ENCODE measurements at places on chromosomes 3 and 15. TPM values are rescaled to one million over a fixed set of nuclear protein-coding genes. Genes with fewer than 3 reads are reported as not detected.

Gene SEMA6D
- total RNA-seq: 54.0 TPM

Gene NR2E3
- not detected for total RNA-seq

Gene GOLGA8J
- not detected for total RNA-seq

Gene CLDN16
- total RNA-seq: not detected

Gene TRH
- not detected for total RNA-seq

Gene ZPLD1
- 0.58 TPM for total RNA-seq

DNA sequence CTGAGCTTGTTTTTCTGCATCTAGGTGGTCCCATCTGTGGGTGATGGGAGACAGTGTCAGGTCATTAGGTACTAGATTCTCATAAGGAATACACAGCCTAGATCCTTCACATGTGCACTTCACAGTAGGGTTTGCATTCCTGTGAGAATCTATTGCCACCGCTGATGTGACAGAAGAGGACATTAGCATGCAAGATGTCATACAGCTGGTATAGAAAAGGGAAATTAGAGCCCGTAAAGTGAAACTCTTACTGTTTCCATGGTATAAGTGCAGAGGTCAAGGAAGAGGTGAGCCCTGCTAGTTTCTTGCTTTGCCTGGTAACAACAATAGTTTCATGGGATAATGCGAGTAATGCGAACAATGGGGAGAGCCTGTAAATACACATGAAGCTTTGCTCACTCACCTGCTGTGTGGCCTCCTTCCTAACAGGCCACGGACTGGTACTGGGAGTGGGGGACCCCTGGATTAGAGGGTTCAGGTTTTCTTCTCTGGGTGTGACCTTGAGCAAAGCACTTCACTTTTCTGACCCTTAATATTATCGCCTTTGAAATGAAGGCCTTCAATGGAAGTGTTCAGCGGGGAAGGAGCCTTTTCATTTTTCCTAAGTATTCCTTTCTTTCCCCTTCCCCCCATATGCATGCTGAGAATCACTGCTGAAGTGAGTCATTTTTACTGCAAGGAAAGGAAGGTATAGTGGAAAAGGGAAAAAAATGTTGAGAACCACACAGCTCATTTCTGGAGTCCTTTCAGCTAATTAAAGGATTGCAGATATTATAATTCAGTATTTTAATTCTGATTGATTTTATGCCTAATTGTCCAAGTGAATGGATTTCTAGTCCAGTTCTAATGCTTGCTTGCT is 286.4 kb downstream of the UBE2E2 start:
- no peaks in the 10 kb centered on the region for H3K4me1 ChIP-seq
- H3K27me3 ChIP-seq: no peaks in the 10 kb centered on the region
- DNase-seq: no peak
- no peak overlapping the region for H3K4me3 ChIP-seq

DNA sequence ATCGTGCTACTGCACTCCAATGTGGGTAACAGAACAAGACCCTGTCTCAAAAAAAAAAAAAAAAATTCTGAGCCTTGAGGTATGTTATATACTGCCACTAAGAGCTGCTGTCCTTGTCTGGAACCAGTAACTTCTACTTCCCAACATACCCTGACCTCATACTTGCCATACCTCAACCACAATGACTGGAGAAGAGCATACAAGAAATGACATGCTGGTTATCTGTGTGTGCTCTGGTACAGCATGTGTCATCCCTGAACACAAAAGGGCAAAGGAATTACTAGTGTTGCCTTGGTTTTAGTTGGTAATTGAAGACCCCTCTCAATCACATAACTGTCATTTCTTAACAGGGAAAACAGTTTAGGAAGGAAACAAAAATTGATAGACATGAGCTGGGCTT is 54.5 kb downstream of the MRPS25 start:
- no peak for DNase-seq
- H3K27ac ChIP-seq: no peak overlapping the region
- H3K4me1 ChIP-seq: no peaks in the 10 kb centered on the region
- peaks cover 68% of the 10 kb centered on the region for H3K36me3 ChIP-seq

GRCh38 chr3:122497425-122497824 is 17.3 kb downstream of the KPNA1 start:
- H3K27me3 ChIP-seq: no peaks in the 10 kb centered on the region
- no peak overlapping the region for H3K27ac ChIP-seq
- peaks cover 40% of the 10 kb centered on the region for H3K36me3 ChIP-seq
- H3K4me3 ChIP-seq: no peak overlapping the region
- H3K4me1 ChIP-seq: no peaks in the 10 kb centered on the region
- no peak for DNase-seq

DNA sequence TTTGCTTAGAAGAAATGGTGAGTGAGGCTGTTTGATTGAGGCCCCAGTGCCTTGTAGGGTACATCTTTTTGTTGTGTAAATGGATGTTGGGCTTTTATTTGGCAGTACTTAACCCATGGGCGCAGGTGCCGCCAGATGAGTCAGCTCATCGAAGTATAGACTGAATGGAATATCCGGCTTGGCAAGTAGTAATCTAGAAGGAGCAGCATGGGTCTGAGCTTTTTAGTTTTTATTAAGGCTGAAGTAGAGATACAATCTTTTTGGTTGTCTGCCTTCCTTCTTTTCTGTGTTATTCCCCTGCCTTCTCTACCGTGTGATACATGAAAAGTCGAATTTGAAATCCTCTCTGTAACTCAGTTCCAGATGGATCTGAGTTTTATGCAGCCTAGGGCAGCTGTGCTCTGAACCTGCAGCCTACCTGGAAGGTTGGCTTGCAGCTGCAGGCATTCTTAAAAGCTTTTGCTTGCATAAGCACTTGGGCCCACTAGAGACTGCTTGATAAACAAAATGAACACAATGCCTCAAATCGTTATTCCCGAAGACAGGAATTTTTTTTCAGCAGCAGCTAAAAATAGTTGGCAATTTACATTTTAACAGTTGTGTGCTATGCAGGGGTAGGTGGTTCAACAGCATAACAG is 177.5 kb upstream of the CGNL1 start:
- peak overlapping the region; percentile 27 for H3K27ac ChIP-seq
- no peaks in the 10 kb centered on the region for H3K27me3 ChIP-seq
- peaks cover 23% of the 10 kb centered on the region for H3K4me1 ChIP-seq
- peaks cover 14% of the 10 kb centered on the region for H3K36me3 ChIP-seq

DNA sequence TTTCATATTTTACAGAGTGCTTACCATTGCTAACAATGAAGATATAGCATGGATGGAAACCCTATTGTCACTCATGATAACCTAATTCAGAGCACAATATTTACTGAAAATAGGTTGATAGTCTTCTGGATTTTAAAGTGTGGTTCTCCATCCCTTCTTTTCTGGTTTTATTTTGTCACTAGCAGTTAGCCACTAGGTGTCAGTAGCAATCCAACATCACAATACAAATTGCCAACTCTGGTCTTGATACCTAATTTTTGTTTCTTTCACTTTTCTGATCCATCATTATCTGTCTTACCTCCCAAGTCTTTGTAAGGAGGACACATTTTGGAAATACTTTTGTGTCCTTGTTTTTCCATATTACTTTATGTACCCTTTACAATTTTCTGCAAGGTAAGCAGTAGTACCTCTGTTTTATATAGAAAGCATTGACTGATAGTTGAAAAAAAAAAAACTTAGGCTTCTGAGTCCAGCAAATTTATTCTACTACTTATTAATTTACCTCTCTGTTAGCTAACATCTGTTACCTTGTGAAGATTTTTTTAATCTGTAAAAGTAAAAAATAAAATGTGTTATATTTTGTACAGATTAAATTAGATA is 28.3 kb upstream of the CRYBG3 start:
- H3K36me3 ChIP-seq: no peaks in the 10 kb centered on the region
- H3K27me3 ChIP-seq: no peaks in the 10 kb centered on the region
- H3K27ac ChIP-seq: no peak overlapping the region
